ENCODE measurements at places on chromosomes 4 and X. TPM values are rescaled to one million over a fixed set of nuclear protein-coding genes. Genes with fewer than 3 reads are reported as not detected.

The RTL9 gene
- total RNA-seq, result not detected

- H3K27ac ChIP-seq, result no peak overlapping the region
- H3K4me3 ChIP-seq, result no peak overlapping the region
- no peaks in the 10 kb centered on the region for H3K27me3 ChIP-seq
- no peaks in the 10 kb centered on the region for H3K36me3 ChIP-seq
Observed at GRCh38 chr4:95249426-95250021, 299.2 kb downstream of the UNC5C start.

The KDR gene
- total RNA-seq, result 14.4 TPM

- no peak for DNase-seq
- no peaks in the 10 kb centered on the region for H3K27me3 ChIP-seq
- H3K4me1 ChIP-seq, result no peaks in the 10 kb centered on the region
- H3K36me3 ChIP-seq, result no peaks in the 10 kb centered on the region
- H3K27ac ChIP-seq, result no peak overlapping the region
Observed at GRCh38 chr4:85543832-85544231, 68.9 kb downstream of the ARHGAP24 start.

DNA sequence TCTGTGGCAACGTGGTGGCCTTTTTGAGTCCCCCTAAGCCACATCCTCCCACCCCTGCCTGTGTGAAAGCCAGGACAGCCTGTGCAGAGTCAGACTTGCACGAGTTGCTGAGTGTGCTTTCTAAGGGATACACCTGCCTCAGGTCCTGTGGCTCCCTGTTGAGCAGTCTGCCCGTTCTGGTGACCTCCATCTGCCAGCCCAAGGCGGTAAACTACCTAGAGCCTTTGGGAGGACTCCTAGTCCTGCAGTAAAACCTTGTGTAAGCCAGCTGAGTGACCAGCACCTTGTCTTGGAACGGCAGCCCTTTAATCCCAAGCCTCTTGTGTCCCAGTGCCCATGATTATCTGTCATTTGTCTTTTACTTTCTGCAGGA is 69.3 kb downstream of the NBDY start:
- no peak overlapping the region for H3K27ac ChIP-seq
- H3K36me3 ChIP-seq, result no peaks in the 10 kb centered on the region
- no peaks in the 10 kb centered on the region for H3K27me3 ChIP-seq
- DNase-seq, result peak; percentile 31
- no peak overlapping the region for H3K4me3 ChIP-seq

The CT45A1 gene
- not detected for total RNA-seq

GRCh38 chr4:187555174-187555573 is 440.4 kb upstream of the ZFP42 start:
- H3K27me3 ChIP-seq, result no peaks in the 10 kb centered on the region
- no peaks in the 10 kb centered on the region for H3K36me3 ChIP-seq
- H3K4me3 ChIP-seq, result no peak overlapping the region
- no peak for DNase-seq
- H3K27ac ChIP-seq, result no peak overlapping the region

GRCh38 chr4:151100531-151100930 is 1.1 kb downstream of the RPS3A start:
- H3K4me3 ChIP-seq, result peak overlapping the region; percentile 100
- no peak overlapping the region for H3K27ac ChIP-seq
- H3K27me3 ChIP-seq, result no peaks in the 10 kb centered on the region
- DNase-seq, result peak; percentile 10
- peaks cover 54% of the 10 kb centered on the region for H3K36me3 ChIP-seq

The CEP44 gene
- 16.2 TPM for total RNA-seq

The TLR10 gene
- total RNA-seq, result not detected

DNA sequence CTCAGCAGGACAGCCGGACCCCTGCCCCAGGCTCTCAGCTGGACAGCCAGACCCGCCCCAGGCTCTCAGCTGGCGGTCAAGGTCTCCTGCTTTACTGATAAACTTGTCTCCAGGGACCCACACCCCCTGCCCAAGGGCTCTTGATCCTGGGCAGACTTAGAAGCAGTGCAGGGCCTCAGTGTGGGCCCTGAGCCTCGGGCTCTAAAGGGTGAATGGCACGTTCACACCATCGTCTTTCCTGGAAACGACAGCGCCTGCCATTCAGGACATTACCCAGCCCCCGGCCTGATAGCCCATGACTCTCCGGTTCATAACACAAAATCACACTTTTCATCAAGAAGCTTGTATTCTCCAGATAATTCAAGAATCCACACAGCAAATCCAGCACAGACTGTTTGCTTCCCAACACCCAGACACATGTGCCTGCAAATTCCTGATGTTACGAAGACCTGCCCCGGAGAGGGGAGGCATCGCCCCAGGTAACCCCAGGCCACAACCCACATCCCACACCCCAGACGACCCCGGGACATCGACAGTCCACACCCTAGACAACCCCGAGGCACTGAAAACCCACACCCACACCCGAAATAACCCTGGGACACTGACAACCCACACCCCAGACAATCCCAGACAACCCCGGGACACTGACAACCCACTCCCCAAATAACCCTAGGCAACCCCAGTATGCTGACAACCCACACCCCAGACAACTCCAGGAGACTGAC is 136.8 kb downstream of the FAM53A start:
- no peak overlapping the region for H3K4me3 ChIP-seq
- no peak for DNase-seq
- H3K36me3 ChIP-seq, result no peaks in the 10 kb centered on the region
- H3K27me3 ChIP-seq, result no peaks in the 10 kb centered on the region
- H3K27ac ChIP-seq, result no peak overlapping the region

DNA sequence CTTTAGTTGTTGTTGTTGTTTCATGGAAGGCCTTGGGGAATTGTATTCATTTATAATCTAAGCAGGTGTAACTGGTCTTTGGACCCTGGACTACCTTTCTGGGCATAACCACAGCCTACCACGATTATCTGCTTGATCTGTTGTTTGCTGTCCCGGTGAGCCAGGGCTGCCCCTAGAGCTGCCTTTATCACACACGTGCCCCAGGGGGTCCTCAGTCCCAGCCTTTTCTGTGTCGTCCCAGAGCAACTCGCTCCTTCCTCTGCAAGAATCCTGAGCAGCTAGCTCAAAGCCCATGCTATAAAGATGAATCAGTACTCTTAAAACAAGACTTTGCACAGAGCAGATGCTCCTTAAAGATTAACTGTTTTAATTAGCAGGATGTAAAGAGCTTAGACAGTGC is 273.2 kb downstream of the EVC2 start:
- H3K27me3 ChIP-seq, result no peaks in the 10 kb centered on the region
- peak; percentile 71 for DNase-seq
- H3K36me3 ChIP-seq, result no peaks in the 10 kb centered on the region

GRCh38 chrX:41491267-41492004 is 44.3 kb downstream of the NYX start:
- no peaks in the 10 kb centered on the region for H3K27me3 ChIP-seq
- H3K4me3 ChIP-seq, result no peak overlapping the region
- H3K27ac ChIP-seq, result no peak overlapping the region
- peak; percentile 75 for DNase-seq
- H3K4me1 ChIP-seq, result no peaks in the 10 kb centered on the region
- H3K36me3 ChIP-seq, result no peaks in the 10 kb centered on the region

DNA sequence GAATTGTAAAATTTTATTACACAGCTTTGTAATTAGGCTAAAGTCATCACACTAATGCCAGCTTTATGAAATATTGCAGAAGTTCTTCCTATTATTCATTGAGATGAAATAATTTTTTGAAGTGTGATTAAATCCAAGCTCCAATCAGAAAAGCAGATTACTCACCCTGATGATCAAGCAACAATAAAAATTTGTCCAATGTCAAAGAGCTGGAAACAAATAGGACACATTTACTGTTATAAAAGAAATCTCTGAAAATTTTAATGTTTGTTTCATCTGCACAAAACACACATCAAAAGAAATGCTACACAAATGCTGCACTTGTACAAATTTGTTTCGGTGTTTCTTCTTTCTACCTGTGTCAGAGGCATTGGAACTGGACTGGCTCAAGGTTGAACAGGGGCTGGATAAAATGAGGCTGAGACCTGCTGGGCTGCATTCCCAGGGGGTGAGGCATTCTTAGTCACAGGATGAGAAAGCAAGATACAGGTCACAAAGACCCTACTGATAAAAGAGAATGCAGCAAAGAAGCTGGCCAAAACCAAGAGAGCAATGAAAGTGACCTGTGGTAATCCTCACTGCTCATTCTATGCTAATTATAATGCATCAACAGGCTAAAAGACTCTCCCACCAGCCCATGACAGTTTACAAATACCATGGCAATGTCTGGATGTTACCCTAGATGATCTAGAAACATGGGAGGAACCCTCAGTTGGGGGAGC is 78.3 kb downstream of the GASK1B start:
- H3K4me3 ChIP-seq, result peak overlapping the region; percentile 50
- H3K36me3 ChIP-seq, result no peaks in the 10 kb centered on the region

GRCh38 chr4:15376594-15376993 is 51.2 kb upstream of the C1QTNF7 start:
- H3K4me1 ChIP-seq, result no peaks in the 10 kb centered on the region
- no peaks in the 10 kb centered on the region for H3K36me3 ChIP-seq
- no peak overlapping the region for H3K27ac ChIP-seq
- no peak for DNase-seq
- no peaks in the 10 kb centered on the region for H3K27me3 ChIP-seq

GRCh38 chr4:764405-765169 is 59.0 kb downstream of the PCGF3 start:
- DNase-seq, result no peak
- peaks cover 70% of the 10 kb centered on the region for H3K36me3 ChIP-seq
- no peaks in the 10 kb centered on the region for H3K4me1 ChIP-seq
- no peaks in the 10 kb centered on the region for H3K27me3 ChIP-seq

DNA sequence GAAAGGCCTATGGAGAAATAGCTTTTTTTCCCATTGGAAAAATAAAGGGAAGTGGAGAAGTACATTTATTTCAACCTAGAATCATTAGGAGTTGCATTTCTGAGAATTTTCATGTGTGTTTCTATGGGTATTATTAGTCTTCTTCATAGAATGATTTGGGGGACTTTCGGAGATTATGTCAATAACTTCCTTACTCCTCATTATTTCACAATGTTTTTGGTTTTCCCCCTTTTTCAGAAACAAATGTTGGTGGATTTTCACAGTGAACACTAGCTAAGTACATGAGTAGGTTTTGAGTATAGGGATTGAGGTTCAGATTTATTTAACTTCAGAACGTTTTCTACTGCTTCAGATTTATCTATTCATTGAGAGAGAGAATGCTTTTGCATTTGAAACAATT is 54.0 kb downstream of the SH3BGRL start:
- no peaks in the 10 kb centered on the region for H3K4me1 ChIP-seq
- H3K27ac ChIP-seq, result no peak overlapping the region
- H3K27me3 ChIP-seq, result no peaks in the 10 kb centered on the region
- H3K4me3 ChIP-seq, result no peak overlapping the region

DNA sequence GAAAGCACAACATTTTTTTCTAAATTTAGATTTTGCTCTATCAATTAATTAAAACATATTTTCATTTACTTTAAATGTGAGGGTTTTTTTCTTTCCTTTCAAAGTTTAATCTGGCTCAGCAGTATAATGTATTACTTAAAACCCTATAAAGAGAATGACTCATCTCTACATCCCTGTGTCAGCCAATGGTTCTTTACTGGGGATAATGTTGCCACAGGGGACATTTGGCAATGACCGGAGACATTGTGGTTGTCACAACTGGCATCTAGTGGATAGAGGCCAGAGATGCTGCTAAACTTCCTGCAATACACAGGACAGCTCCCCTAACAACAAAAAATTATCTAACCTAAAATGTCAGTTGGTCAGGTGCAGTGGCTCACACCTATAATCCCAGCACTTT is 53.8 kb downstream of the SYNPO2 start:
- no peak for DNase-seq
- H3K4me3 ChIP-seq, result no peak overlapping the region
- H3K4me1 ChIP-seq, result no peaks in the 10 kb centered on the region
- H3K27me3 ChIP-seq, result no peaks in the 10 kb centered on the region

- DNase-seq, result no peak
- no peaks in the 10 kb centered on the region for H3K36me3 ChIP-seq
- H3K27me3 ChIP-seq, result no peaks in the 10 kb centered on the region
- no peaks in the 10 kb centered on the region for H3K4me1 ChIP-seq
- H3K27ac ChIP-seq, result no peak overlapping the region
- no peak overlapping the region for H3K4me3 ChIP-seq
Observed at GRCh38 chr4:176902710-176903323, 110.1 kb upstream of the VEGFC start.

GRCh38 chrX:102126863-102127262 is 1.4 kb downstream of the TCEAL2 start:
- no peak overlapping the region for H3K4me3 ChIP-seq
- no peak overlapping the region for H3K27ac ChIP-seq
- H3K27me3 ChIP-seq, result peaks cover 22% of the 10 kb centered on the region
- H3K4me1 ChIP-seq, result no peaks in the 10 kb centered on the region
- DNase-seq, result peak; percentile 32

DNA sequence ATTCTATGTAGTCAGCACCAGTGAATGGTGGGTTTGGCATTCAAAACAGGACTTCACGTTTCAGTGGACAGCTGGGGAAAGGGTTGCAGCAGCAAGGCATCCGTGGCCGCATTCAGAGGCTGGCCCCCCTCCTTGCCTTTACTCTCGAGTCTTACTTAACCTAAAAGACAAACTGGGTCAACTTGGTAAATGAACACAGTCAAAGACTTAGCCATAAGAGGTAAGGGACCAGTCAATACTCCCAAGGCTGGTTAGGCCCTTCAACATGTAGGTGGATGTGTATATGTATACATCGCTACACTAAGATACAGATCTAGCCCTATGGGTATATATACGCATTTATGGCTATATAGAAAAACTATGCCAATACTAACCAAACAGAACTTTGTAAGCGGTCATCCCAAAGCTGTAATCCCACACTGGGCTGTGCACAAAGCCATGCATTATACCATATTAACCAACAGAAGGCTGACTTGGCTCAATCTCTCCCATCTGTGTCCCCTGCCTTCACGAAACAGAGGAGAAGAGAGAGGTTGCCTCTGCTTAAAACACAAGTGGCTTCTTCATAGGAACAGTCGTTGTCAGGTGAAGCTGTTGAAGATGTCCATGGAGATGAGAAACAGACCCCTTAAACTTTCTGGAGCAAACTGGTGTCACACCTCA is 61.9 kb downstream of the TSC22D3 start:
- no peaks in the 10 kb centered on the region for H3K4me1 ChIP-seq
- H3K4me3 ChIP-seq, result no peak overlapping the region
- no peaks in the 10 kb centered on the region for H3K36me3 ChIP-seq
- no peak overlapping the region for H3K27ac ChIP-seq

DNA sequence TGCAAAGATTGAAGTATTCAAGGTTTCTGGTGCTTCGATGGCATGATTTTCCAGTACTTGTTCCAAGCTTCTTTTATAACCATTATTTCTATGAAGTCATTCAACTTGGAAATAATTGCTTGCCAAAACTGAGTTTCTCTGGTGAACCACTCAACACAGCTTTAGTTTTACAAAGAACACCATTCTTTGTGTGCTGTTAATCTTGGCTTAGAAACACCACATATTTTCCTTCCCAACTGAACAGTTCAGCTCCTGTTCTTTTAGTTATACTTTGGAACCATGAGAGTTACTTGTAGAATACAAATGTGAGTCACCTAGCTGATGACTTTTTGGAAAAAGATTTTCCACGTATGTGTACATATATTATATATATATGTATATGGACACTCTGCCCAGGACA is 32.7 kb downstream of the TMEM47 start:
- no peak for DNase-seq
- H3K4me1 ChIP-seq, result no peaks in the 10 kb centered on the region
- no peaks in the 10 kb centered on the region for H3K27me3 ChIP-seq
- no peak overlapping the region for H3K4me3 ChIP-seq
